Putamen (tissue), 1 donor: ENCODE measurements at places on chromosomes 1 and 21.

GRCh38 chr1:56522680-56523079, 56.7 kb downstream of the PLPP3 start:
- DNase-seq: no peak

DNA sequence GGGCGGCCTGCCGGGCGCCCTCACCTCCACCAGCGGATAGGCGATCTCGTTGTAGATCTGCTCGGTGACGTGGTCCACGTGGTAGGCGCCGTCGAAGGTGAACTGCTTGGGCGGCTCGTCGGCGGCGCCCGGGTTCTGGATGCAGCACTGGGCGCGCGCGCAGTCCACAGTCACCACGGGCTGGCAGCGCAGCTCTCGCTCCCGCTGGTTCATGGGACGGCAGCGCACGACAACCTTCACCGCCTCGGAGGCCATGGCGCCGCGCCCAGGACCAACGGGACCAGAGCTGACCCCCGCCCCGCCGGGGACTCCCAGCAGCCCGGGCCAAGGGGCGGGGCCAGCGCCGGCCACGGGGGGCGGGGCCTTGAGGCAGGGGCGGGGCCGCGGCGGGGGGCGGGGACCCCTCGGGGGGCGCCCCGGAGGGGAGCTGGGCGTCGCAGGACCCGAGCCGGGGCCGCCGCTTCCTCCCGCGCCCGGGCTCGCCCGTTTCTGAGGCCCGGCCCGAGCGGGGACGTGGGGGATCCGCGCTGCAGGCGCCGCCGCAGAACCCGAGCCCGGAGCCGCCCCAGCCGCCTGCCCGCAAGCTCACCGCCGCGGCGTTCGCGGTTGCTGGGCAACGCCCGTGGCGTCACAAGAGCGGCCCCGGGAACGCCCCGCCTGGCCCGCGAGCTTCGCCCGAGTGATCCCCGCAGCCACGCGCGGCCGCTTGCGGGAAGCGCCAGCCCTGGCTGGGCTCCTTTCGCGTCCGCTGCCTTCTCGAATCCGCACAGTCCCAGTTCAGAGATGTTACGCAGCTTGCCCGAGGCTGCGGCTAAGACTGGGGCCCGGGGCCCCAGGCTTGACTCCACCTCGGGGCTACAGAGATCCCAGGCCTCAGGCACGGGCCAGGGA, at the start of gene KIF17:
TSS of gene KIF17 (minus strand) at position 556 of the 891 bp plus-strand sequence. CDS start at position 255, 301 bp downstream.
- no peak for DNase-seq

- no peak for DNase-seq
These were observed 1126.1 kb downstream of the KCNT2 start for GRCh38 chr1:195482137-195482536.

DNA sequence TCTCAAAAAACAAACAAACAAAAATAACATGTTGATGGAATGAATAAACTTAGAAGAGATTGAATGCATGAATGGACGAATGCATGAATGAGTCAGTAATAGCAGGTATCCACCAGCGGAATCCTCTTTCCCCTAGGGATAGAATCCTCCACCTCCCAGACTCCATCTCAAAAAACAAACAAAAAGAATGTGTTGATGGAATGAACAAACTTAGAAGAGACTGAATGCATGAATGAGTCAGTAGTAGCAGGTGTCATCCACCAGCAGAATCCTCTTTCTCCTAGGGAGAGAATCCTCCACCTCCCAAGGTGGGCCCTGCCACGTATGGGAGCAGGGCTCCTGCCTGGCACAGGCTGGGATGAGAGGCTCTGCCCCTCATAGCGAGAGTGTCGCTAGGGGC, 26.8 kb upstream of the RNF19B start:
- DNase-seq: no peak

DNA sequence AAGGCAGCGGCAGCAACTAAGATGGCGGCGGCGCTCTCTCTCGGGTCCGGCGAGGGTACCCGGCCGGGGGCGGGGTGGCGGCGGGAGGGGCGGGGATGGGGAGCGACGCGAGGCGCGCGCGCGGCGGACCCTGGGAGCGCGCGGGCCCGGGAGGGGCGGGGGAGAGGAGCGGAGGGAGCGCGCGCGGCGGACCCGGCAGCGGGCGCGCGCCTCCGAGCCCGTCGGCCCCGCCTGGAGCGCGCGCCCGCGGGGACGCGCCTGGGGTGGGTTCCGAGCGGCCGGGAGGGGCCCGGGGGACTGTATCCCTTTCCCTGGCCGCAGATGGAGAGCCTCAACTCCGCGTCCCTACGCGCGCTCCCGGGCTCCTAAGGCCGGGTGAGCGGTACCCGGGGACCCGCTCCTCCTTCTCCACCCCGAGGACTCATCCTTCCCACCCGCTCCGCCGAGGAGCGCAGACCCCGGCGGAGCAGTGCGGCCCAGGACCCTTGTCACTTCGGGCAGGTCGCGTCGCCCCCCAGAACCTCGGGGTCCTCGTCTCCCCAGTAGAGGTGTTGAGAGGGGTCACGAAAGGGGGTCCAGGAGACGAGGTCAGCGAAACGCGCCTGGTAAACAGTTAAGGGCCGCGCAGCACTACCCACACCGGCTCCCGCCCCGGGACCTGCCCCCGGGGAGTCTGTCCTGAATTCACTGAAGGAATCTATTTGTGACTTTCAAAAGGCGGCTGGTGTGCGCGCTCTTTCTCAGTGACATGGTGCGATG, at the start of gene CLSTN1:
TSS of gene CLSTN1 (minus strand) at position 23 of the 759 bp plus-strand sequence. CDS start 232 bp downstream, outside the sequence.
- DNase-seq: peak; percentile 90

DNA sequence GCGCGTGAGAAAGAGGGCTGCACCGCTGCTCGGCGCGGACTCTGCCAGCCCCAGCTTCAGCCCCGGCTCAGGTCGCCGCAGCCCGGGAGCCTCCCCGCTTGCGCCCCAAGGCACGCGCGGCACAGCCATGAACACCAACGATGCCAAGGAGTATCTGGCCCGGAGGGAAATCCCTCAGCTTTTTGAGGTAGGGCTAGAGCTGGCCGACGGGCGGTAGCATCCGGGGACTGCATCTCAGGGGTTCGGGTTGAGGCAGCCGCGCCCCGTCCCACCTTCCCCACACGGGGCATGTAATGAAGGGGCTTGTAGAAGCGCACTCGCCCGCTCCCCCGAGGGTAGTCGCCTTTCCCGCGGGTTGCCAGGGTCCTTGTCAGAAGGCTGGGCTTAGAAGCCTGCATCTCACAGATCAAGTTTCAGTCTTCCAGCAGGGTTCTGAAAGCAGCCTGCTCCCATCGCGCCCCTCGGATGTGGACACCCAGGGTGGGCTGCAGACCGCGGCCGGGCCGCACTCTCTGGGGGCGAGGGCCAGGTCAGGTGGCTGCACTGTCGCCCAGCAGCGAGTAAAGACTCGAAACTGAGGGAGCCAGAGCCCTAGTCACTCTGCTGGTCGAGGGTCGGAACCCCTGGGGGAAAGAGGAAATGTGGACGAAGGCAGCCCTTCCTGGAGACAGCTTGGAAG, 507 bp downstream of the AK5 start:
- DNase-seq: peak; percentile 41

GRCh38 chr1:118773656-118774055, 214.5 kb downstream of the TBX15 start:
- no peak for DNase-seq

DNA sequence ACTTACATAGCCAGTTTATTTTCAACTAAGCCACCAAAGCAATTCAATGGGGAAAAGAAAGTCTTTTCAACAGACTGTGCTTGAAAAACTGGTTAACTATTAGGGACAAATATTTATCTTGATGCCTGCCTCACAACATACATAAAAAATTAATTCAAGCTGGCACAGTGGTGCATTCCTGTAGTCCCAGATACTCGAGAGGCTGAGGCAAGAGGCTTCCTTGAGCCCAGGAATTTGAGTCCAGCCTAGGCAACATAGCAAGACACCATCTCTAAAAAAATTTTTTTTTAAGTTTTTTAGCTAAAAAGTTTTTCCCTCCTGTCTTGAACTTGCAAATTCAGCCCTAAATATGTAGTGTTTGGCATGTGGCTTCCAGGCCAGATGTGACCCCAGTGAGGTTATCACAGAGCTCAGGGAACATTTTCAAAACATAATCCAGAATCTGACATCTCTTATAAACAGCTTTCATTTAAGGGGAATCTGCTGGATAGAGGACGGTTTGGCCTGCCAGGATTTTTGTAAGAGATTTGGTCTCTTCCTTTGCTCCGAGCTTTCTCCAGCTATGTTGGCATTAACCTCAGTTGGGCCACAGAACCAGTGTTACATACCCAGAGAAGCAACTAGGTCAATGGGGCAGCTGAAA, 46.4 kb downstream of the COL6A1 start:
- DNase-seq: no peak
